ENCODE measurements at places on chromosomes 7 and 10.

GRCh38 chr7:81692146-81692905, 77.5 kb downstream of the HGF start:
- no peak for DNase-seq

GRCh38 chr10:48363617-48364355, 57.3 kb downstream of the MAPK8 start:
- DNase-seq = peak; percentile 62

- no peak for DNase-seq
These were observed 57.6 kb downstream of the BICC1 start for GRCh38 chr10:58570307-58570723.

- no peak for DNase-seq
These were observed 1124.4 kb downstream of the NXPH1 start for GRCh38 chr7:9557853-9558252.

- peak; percentile 77 for DNase-seq
These were observed 4.0 kb upstream of the LEP start for GRCh38 chr7:128236924-128237586.

DNA sequence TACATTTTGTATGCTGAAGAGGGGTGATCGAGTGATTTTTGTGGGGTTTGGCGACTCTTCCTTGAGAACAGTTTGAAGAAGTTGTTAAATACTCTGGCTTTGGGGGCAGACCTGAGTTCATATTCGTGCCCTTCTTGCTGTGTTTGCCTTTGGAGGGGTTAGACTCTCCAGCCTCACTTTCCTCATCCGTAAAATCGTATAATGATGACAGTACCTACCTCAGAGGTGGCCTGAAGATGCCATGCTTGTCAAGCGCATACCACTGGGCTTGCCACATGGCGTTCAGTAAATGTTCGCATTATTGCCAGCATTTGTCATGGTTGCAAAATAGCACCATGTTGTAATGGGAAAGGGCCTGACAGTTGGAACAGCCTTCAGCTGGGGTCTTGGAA, 1.3 kb downstream of the STK17A start:
- peak; percentile 46 for DNase-seq

DNA sequence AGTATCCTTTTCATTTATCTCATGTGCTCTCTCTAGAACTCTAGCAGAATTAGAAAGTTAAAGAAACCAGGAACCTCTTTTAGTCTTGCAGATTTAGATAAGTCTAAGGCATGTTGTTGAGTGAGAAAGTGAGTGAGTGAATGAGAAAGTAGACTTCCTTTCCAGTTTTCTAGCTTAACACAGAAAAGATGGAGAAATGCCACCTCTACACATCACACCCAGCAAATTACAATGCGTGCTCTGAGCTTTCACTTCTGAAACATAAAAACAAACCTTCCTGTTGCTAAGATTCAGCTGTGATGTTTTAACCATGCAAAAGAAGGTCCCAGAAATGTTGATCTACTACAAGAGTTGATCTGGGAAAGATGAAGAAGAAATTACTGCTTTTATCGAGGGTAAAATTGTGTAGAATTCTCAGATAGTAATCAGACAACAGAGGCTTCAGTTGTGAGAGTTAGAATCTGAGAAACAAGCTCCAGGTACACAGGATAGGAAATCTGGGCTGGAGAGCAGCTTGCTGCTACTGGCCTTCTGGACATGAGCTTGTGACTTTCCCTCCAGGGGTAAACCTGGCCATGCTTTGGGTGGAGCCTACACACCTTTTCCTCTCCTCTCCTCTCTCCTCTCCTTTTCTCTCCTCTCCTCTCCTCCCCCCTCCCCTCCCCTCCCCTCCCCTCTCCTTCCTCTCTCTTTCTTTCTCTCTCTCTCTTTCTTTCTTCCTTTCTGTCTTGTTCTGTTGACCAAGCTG, 4.6 kb downstream of the CYP3A5 start:
- no peak for DNase-seq

DNA sequence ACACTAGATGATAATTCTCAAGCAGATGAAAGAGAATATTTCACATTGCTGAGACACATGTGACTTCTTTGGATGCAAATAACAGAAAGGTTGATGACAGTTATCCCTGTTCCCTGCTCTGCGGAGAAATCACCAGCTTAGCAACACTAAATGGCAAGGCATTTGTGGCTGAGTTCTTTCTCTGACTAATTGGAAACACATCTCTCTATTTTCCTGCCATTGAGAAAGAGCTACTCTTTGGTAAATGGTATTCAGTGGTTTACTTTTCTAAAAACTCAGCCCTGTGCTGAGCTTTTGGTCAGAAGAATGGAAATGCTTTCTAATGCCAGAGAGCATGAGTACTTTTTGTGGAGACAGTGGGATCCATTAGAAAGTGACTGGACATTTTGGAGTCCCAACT, 771.4 kb downstream of the LRMDA start:
- no peak for DNase-seq

DNA sequence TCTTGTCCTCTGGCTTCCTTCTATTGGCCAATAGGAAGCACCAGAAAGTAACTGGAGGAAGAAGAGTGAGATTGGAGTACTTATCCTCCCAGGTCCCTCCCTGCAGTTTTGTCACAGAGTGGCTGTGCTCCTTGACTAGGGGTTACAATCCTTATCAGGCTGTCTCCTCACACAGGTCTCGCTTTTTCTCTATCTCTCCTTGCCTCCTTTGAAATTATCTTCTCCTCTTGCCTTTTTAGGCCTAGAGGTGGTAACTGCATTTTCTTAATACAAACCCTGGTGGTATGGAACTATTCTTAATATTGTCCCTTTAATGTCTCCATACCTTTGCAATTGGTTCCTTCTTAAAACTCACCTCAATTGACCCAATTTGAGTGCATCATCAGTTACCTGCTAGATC, 2.7 kb downstream of the PRSS37 start:
- DNase-seq = no peak

DNA sequence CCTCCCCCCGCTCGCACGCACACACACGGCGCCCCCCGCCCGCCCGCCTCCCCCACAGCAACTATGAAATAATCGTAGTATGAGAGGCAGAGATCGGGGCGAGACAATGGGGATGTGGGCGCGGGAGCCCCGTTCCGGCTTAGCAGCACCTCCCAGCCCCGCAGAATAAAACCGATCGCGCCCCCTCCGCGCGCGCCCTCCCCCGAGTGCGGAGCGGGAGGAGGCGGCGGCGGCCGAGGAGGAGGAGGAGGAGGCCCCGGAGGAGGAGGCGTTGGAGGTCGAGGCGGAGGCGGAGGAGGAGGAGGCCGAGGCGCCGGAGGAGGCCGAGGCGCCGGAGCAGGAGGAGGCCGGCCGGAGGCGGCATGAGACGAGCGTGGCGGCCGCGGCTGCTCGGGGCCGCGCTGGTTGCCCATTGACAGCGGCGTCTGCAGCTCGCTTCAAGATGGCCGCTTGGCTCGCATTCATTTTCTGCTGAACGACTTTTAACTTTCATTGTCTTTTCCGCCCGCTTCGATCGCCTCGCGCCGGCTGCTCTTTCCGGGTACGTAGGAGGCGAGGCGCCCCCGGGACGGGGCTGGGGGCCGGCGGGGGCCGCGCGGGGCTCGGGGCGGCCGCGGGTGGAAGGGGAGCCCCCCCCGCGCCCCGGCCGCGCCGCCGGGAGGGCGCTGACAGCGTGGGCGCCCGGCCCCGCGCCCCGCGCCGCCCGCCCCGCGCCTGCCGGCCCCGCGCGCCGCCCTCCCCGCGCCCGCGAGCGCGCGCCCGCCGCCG, 441 bp downstream of the BMI1 start:
- DNase-seq = peak; percentile 55

- no peak for DNase-seq
These were observed 25.6 kb downstream of the DIP2C start for GRCh38 chr10:663831-664251.

- peak; percentile 9 for DNase-seq
These were observed 393.8 kb upstream of the PRKCQ start for GRCh38 chr10:6973899-6974298.

DNA sequence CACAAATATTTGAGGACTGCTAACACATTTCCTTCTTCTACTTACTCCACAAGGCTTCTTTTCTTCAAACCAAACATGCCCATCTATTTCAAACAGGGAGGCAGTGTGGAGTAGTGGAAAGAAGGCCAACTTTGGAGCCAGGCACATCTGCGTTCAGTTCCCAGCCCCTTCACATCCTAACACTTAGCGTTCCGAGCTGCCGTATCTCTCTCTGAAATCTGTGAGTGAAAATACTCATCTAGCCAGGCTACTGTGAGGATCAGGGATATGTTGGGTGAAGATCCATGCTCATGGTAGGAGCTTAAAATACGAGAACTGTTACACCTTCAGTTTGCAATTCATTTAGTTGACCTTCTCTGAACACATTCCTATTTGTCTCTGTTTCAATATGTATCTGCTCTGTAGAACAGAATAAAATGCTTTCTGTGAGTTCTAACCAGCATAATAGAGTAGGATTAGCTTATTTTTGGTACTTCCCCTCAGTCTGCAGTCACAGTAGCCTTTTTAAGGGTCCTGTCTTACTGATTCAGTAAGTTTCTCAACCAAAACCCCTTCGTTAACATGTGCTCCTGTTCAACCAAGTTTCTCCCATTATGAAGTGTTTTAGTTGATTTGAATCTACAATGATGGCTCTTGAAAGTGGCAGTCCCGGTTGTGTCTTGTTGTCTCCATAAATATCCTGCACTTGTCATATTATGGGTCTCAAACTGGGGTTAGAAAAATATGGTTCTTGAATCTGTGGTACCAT, 3.3 kb upstream of the MEST start:
- DNase-seq = no peak

DNA sequence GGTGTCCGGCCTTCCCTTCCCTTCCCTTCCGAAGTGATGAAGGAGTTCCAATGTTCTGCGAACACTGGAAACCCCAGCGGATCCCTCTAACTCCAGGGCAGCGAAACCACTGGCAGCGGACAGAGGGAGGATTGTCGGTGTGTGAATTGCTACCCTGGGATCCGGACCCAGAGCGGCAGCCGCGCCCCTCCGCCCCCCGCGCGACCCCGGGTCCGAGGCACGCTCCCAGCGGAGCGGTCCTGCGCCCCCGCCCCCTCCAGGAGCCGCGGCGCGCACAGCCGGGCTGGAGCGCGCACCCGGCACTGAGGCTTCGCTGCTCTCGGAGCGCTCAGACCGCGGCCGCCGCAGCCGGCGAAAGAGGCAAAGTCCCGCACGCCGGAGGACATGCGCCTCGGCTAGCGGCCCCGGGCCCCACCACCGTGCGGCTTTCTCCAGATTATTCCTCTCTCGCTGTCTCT, at the start of gene PTPRZ1:
TSS of gene PTPRZ1 (plus strand) at position 331 of the 458 bp plus-strand sequence. CDS start 339 bp downstream, outside the sequence.
- DNase-seq = no peak

DNA sequence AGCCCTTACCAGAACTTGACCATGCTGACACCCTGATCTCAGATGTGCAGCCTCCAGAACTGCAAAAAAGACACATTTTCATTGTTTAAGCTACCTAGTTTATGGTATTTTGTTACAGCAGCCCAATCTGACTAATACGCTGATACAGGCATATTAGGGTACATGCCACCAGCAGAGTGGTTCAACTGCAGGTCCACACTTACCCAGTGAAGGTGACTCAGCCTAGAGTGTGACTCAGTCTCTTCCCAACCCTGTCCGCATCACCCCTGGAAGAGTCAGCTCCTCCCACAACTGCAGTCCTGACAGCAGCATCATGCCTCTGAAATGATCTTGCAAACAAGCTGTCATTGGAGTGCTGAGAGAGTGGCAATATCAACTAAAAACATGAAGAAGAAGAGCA, 30.8 kb upstream of the GOT1 start:
- DNase-seq = no peak

Data from activated CD4-positive, alpha-beta T cell treated with anti-CD3 and anti-CD28 coated beads, Interleukin-2, Interleukin-4, amounts not matched to agents 100 ng/mL and 50 ng/mL, durations not matched to agents 16 hours and 8 hours (primary cell).